HCEC 1CT (cell line): ENCODE measurements at places on chromosomes 13 and 19.
A peak's percentile ranks its signal among the peaks of the same experiment; 100 is the strongest.

GRCh38 chr19:10543059-10543419, 665 bp upstream of the ATG4D start:
- DNase-seq = no peak

- DNase-seq = no peak
Measured at GRCh38 chr19:16660763-16661479, at the start of gene TMEM38A. Gene TMEM38A, plus strand, starts transcription at chr19:16661139. Its CDS starts 79 bp downstream, at chr19:16661218.

DNA sequence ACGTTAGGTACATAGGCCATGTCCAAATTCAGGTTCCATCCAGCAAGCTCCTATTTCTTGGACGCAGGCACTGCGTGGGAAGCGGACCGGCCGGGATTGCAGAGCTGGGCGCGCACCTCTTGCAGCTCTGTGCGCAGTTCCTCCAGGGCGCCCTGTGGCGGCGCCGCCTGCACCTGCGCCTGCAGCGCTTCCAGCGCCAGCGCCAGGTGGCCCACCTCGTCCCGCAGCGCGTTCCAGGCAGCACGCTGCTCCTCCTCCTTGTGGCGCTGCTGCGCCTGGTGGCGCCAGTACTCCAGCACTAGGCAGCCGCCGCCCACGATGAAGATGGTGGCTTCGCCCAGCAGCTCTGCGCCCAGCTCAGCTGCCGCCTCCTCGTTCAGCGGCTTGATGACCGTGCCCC, 31.1 kb downstream of the OPA3 start:
- no peak for DNase-seq

- peak; percentile 9 for DNase-seq
Measured at GRCh38 chr19:40282920-40283319, 2.2 kb downstream of the AKT2 start.

DNA sequence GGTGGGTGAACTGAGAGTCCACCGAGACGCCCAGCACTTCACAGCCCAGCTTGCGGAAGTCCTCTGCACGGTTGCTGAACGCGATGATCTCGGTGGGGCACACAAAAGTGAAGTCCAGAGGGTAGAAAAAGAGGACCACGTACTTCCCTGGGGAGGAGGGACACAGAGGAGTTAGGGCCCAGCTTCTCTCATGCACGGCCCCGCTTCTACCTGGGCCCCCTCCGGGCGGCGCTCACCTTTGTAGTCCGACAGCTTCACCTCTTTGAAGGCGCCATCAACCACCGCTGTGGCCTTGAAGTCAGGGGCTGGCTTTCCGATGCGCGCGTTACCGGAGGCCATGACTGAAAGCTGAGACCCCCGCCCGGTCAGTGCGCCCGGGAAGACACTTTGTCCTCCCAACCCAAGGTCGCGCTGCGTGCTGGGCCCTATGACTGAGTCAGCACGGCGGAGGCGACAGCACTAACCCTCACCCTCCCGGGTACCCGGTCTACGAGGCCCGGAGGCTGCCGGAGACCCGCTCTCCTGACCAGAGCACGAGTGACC, 606 bp downstream of the PRDX2 start:
- no peak for DNase-seq

- no peak for DNase-seq
Measured at GRCh38 chr19:51091895-51092873, 9.5 kb upstream of the KLK14 start.

DNA sequence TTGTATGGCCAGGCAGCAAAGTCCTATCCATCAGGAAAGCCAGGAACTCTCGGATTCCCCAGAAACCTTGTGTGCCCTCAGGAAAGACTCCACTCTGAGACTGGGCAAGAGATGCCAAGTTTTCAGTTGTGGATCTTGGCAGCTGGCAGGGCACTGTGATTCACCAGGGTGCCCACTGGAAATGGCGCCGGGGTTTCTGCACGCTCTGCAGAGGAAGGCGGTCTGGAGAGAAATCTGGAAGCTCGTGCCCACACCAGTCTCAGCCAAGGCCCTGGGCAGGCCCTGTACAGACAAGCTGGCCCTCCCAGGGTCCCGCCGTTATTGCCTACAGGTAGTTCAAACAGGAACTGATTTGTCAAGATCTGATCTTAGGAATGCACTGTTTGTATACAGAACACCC, 4.9 kb downstream of the NAPA start:
- no peak for DNase-seq

DNA sequence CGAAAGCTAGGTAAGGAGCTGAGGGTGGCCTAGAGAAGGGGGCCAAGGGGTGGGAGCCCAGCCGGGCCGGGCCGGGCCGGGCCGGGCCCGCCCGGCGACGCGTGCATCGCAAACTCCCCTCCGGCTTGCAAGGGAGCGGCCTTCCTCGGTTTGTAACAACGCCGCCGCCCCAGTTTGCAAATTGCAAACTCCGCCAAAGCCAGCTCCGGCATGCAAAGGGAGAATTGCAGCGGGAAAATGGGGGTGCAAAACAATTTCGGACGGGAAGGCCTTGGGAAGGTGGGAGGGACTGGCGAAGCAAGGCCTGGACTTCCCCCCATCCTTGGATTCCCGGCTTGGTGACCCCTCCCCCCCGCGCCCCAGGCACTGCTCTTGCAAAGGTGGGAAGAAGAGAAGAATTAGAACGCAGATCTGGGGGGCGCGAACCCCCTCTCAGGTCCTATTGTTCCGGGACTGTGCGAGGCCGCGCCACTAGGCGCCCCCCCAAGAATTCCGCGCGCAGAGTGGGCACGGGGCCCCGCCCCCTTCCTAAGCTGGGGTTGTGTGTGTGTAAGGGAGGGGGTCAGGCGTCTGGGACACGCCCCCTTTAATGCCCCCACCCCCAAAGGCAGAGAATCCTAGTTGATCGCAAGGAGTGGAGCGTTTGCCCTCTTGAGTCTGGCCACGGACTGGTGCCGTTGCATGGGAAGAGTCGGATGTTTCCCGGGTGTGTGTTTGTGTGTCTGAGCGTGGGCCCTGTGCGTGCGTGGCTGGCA, 926 bp downstream of the PRR12 start:
- peak; percentile 59 for DNase-seq
